ENCODE measurements at places on chromosomes 3 and 15.

- no peak for DNase-seq
Measured at GRCh38 chr3:183443395-183444385, 15.3 kb upstream of the MCF2L2 start.

GRCh38 chr15:62483814-62484213 lies 318.7 kb upstream of the C2CD4B start:
- DNase-seq = no peak

DNA sequence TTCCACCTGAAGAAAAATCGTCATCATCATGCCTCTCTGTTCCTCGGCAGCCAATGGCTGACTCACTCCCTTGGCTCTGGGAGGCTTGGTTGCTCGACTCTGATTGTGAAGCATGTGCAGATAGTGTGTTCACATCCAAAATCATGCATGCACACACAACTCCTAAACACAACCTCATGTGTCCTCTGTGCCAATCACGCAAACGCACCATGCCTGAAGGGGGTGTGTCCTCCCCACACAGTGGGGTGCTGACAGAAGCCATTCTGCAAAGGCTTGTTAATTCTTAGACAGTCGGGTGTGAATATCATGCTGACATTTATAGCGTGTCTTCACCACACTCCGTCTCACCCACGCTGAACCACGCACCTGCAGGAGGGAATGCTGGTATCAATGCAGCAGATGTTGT lies 11.4 kb upstream of the CCDC174 start:
- no peak for DNase-seq

DNA sequence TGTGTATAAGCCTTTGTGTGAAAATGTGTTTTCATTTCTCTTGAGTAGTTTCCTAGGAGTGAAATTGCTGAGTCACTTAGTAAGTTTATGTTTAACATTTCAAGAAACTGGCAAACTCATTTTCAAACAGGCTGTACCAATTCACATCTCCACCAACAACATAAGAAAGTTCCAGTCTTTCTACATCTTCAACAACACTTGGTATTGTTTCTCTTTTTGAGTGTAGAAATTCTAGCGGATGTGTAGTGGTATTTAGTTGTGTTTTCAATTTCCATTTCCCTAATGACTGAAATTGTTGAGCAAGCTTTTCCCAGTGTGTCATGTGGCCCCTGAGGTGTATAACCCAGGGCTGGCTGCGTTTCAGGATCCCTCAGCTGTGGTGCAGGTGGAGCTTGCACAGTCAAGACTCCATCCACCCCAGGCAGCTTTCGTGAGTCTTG lies 258.5 kb downstream of the PDCD6IP start:
- DNase-seq = no peak

GRCh38 chr3:108441071-108441507 lies 69.3 kb downstream of the MYH15 start:
- DNase-seq = no peak

- no peak for DNase-seq
Measured at GRCh38 chr3:128145279-128145678, 8.0 kb upstream of the EEFSEC start.

DNA sequence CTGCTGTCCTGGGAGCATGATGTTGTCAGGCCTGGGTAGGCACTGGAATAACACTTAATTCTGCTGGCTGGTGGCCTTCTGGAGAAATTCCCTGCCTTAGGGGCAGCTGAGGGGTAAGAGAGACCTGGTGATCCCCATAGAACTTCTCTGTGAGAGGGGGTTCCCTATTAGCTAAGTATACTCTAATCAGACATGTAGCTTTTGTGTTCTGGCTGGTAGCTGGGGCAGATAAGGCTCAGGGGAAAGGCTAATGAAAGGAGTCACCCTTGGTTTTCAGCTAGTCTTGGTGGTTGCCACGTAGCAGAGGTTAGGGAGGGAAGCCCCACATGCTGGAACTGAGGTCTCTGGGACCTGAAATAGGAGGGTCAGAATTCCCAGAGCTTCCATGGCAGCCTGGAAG lies 952 bp upstream of the HDDC3 start:
- no peak for DNase-seq

DNA sequence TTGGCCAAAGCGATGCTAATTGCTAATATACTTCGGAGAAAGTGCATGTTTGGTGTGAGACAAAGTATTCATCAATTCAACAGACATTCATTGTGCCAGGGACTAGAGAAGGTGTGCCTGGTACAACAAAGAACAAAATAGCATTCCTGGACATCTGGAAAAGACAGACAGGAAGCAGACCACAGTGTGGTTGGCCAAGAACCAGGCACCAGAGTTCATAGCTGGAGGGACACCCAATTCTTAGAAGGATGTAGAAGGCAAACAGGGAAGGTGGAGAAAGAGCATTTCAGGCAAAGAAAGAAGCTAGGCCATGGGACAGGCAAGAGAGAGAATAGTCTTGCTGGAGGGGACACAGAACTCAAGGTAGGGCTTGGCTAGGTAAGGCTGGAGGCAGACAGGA lies 105.8 kb upstream of the ETV5 start:
- DNase-seq = no peak

DNA sequence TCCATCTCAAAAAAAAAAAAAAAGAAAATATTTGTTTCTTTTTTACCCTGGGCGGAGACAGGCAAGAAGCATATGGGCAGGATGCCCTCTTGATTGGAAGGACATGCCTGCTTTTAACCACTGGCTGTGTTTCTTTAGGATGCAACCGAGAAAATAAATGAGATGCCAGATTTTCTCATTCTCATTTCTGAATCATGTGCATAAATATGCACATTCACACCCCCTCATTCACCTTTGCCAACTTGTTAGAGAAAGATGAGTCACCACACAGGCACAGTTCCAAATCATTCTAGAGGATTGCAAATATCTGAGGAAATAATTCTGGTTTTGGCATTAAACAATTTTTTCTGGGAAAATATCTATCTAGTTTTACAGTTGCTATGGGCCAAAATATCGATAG lies 3.3 kb downstream of the LIPH start:
- DNase-seq = no peak

DNA sequence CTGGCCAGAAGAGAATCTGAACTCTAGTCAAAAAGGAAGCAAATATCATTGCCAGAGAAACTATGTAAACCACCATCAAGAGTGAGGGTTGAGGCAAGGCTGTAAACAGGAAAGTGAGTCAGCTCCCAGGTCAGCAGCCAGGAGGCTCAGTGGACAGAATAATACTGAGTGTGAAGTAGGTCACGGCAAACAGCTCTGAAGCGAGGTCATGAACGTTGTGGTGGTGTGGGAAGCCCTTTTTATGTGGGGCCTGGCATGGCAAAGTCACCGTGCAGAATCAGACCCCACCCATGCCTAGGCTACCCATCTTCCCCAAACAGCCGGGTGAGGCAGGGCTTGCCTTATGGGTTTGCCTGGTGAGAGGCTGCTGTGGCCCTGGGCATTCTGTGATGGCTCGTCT lies 43.9 kb downstream of the THBS1 start:
- DNase-seq = peak; percentile 33

GRCh38 chr15:64046421-64047153 lies at the start of gene DAPK2:
Gene DAPK2, minus strand, starts transcription at chr15:64046485. Its CDS starts 6,224 bp downstream, at chr15:64040261.
- DNase-seq = no peak

DNA sequence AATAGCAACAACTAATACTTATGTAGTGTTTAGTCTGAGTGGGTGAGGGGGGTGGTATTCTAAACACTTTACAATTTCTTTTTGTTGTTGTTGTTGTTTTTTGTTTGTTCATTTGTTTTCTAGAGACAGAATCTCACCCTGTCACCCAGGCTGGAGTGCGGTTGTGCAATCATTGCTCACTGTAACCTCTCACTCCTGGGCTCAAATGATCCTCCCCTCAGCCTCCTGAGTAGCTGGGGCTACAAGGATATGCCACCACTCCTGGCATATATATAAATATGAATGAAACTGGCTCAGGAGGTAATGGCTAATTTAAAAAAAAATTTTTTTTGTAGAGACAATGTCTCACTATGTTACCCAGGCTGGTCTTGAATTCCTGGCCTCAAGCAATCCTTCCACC lies 19.1 kb downstream of the SPSB4 start:
- no peak for DNase-seq

DNA sequence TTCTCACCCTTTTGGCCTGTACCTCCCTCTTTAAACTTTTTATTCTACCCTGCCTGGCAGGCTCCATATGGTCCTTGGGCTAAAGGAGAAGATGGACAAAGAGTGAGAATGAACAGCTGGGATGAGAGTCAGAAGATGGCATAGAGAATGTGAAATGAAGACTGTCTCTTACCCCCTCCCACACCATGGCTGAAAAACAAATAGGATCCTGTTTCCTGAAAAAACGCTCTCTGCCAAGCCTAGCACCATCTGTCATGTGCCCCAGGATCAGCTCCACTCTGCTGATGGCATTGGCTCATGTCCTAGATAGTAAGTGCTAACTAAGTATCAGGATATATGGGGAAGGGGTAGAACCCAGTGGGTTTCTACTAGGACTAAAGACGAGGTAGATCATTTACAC lies 238.6 kb downstream of the MEX3B start:
- DNase-seq = no peak

- DNase-seq = no peak
Measured at GRCh38 chr15:40633178-40633577, 39.1 kb downstream of the KNL1 start.

DNA sequence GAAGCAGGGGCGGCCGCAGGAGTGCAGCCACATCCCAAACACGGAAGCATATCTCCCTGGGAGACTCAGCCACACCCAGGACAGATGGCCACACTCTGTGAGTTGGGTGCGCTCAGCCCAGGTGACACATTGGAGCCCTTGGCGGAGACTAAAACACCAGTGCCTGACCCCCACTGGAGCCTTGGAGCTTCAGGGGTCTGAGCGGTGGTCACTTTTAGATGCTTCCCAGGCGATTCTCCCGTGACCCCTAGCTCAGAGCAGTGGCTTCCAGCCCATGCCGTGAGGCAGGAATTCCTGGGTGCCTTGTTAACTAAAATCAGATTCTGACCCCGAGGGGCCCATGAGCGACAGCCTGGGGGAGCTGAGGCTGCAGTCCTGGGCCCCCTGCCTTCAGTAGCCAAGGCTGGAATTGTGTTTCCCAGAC lies 54.5 kb downstream of the PLXNA1 start:
- DNase-seq = no peak

DNA sequence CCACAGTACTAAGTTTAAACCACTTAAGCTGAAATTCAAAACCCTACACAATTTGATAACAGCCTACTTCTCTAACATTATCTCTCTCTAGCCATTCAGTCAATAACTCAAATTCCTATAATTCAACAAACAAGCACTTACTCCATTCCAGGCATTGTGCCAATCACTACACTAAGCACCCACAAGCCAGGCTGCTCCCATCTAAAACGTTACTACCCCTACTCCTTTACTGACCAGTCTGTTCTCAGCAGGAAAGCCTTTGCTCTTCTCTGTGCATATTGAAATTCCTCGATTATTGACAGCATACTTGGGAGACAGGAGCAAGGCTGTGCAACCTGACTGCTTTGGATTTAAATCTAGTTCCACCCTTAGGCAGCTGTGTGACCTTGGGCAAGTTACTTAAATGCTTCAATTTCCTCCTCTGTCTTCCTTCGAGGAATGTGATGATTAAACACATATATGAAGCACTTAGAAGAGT lies 177.2 kb upstream of the THBS1 start:
- DNase-seq = no peak

- no peak for DNase-seq
Measured at GRCh38 chr3:135456108-135456790, 509.3 kb upstream of the PPP2R3A start.

- DNase-seq = no peak
Measured at GRCh38 chr3:178238179-178238578, 298.1 kb upstream of the KCNMB2 start.

DNA sequence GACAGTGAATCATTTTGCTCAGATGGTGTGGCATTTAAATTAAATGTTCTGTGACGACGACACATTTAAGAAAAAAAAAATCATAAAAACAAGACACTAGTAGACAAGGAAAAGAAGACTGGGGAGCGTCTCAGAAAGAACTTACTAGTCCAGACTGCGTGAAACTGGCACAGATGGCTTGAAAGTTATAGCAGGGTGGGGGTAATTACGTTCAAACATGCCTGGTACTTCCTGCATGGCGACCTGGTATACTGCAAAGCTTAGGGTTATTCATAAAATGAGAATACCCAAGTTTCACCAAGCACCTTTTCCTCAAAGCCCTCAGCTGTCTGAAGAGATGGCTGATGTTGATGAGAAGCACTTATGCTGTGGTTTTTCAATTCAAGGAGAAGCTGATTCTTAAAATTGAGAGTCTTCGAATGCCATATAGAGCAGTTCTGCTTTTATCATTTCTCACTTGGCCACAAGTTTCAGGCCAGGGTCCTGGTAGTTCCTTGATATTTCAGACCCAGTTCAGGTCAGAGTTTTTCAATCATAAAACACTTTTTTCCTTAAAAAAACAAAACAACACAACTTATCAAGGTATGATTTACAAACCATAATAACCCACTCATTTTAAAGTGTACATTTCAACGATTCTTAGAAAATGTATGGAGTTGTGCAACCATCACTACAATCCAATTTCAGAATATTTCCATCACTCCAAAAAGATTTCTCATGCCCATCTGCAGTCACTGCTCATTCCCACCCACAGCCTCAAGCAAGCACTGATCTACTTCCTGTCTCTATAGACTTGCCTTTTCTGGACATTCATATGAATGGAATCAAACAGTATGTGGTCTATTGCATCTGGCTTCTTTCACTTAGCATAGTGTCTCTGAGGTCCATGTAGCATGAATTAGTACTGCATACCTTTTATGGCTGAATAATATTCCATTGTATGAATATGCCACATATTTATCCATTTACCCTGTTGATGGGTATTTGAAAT lies 24.7 kb downstream of the PCOLCE2 start:
- no peak for DNase-seq

- DNase-seq = no peak
Measured at GRCh38 chr15:82810890-82811426, 1.5 kb downstream of the WHAMM start.

GRCh38 chr15:31497838-31498237 lies 171.2 kb downstream of the KLF13 start:
- DNase-seq = no peak

GRCh38 chr15:31571676-31572075 lies 245.0 kb downstream of the KLF13 start:
- DNase-seq = no peak

GRCh38 chr3:171548917-171549316 lies 88.7 kb upstream of the TNIK start:
- DNase-seq = no peak

- no peak for DNase-seq
Measured at GRCh38 chr3:160278210-160278609, 53.0 kb downstream of the C3orf80 start.

DNA sequence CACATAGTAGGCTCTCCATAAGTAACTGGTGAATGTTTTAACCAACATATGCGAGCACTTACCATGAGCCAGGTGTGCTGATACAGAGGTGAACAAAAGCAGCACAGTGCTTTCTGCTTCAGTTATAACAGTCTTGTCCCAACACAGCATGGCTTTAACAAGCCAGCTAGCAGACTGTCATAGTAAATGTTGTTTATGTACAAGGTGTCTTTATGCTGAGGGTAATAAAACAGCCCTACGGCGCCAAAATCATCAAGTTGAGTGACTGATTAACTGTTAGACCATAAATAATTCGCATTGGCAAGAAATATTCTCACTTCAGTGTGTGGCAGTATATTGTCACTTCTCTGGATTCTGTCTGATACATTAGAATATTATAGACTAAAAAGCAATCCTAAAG lies 646.0 kb upstream of the CFAP20DC start:
- no peak for DNase-seq

Data from Panc1 (cell line).